ENCODE measurements at places on chromosomes 2 and 18.

- DNase-seq, result no peak
Observed at GRCh38 chr2:65228263-65228750, 676 bp downstream of the ACTR2 start.

- DNase-seq, result no peak
Observed at GRCh38 chr2:177359836-177360595, 32.6 kb upstream of the AGPS start.

GRCh38 chr2:175350105-175350504 lies 168.6 kb upstream of the ATP5MC3 start:
- no peak for DNase-seq

DNA sequence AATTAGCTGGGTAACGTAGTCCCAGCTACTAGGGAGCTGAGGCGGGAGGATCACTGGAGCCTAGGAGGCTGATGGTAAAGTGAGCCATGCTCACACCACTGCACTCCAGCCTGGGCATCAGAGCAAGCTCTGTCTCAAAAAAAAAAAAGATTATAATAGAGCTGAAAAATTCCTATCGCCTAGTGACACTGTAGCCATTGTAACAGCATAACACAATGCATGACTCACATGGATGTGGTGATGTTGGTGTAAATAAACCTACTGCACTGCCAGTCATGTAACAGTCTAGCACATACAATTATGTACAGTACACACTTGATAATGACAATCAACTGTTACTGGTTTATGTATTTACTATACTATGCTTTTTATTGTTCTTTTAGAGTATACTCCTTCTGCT lies 39.6 kb downstream of the MGAT4A start:
- no peak for DNase-seq

GRCh38 chr2:112075490-112076260 lies 20.6 kb downstream of the TMEM87B start:
- no peak for DNase-seq

DNA sequence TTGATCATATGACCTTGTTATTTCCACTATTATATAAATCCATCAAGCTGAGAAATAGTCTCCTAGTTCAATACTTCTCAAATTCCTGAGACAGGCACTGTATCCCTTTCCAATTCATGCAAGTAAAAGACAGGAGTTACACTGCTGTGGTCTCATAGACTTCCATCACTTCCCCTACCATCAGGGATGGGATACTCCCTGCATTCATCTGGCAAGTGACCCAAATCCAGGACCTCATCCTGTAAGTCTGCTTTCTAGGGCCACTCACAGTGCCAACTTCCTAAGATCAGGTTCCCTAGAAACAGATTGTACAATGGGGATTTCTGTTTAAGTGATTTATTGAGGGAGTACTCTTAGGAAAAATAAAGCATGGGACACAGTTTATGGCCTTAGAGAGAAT lies 424.0 kb upstream of the CDH7 start:
- no peak for DNase-seq

DNA sequence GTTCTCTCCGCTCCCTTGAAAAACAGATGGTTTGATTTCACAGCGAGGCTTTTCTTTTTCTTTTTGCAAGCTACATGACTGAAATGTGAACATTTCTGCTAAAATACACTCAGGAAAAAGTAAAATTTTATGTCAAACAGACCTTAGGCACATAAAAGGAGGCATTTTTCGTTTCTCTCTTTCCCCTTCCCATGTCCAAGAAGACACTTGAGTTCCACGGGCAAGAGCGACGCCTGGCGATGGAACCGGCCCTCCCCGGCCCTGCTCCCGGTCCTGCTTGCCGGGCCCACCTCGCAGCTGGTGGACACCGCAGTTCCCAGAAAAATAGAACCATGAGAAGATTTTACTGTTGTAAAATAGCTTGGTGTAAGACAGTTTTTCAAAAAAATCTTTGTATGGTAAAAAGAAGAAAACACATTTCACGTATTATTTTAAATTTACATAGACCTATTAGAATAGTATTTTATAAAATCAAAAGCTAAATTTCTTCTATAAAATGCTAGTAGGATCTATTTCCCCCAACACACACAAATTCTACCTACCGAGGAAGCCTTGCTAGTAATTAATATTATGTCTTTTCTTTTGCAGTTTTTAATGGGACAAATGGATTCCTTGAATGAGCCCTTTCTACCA lies 2.3 kb upstream of the ALKAL2 start:
- DNase-seq, result peak; percentile 31
